ENCODE measurements at places on chromosomes 3 and 15. TPM values are rescaled to one million over a fixed set of nuclear protein-coding genes. Genes with fewer than 3 reads are reported as not detected.
A peak's percentile ranks its signal among the peaks of the same experiment; 100 is the strongest.

DNA sequence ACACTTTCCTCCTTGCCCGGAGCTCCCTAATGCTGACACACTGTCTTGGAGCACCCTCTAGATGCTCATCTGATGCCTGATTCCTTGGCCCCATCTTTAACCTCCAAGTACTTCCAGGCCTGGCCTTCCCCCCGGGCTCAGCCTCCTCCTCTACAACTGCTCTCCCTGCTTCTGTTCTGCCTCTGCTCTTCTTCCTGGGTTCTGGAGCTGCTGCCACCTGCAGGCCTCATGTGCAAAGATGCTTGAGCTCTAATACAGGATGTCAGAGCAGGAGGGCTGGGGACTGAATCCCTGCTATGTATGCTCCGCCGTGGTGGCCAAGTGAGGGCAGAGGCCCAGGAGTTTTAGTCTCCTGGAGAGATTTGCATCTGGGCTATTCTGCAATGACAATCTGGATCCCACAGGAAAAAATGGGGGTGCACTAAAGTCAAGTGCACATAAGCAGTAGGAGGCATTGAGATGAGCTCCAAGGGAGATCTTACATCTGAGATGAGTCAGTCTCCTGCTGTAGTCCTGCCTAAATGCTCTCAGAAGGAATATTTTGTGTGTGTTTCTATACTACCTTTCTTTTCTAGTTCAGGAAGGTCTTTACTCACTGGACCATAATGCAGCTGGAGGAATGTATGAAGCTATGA, 296.3 kb downstream of the UACA start:
- peak; percentile 66 for DNase-seq

DNA sequence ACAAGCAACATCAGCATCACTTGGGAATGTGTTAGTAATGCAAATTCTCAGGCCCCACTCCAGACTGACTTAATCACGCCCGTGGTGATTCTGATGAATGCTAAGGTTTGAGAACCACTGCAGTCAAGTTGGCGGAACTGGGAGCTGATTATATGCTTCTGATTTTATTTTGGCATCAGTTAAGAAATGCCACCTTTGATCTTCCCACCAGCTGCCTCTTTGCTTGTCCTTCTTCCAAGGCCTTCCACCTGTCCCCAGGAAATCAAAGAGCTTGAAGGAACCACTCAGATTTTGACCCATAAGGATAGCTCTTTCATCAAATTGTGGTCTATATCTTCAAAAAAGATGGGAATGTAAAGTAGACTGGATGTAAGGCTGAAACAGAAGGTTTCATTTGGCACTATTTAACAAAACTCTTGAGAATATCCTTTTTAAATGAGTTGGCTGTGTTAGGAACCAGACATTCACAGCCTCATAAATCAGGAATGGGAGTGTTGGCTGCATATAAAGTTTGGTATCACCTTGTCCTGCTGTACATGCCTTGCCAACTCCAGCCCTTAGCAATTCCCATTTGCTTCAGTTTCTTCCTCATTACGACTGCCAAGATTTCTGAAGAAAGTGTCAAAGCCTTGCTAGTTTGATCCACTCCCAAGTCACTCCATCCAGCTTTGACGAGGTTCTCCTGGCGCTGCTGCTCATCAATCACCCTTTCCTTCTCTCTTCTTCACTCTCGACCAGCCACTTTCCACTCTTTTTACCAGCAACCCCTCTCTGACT, 125.8 kb upstream of the NPHP3 start:
- DNase-seq: no peak

DNA sequence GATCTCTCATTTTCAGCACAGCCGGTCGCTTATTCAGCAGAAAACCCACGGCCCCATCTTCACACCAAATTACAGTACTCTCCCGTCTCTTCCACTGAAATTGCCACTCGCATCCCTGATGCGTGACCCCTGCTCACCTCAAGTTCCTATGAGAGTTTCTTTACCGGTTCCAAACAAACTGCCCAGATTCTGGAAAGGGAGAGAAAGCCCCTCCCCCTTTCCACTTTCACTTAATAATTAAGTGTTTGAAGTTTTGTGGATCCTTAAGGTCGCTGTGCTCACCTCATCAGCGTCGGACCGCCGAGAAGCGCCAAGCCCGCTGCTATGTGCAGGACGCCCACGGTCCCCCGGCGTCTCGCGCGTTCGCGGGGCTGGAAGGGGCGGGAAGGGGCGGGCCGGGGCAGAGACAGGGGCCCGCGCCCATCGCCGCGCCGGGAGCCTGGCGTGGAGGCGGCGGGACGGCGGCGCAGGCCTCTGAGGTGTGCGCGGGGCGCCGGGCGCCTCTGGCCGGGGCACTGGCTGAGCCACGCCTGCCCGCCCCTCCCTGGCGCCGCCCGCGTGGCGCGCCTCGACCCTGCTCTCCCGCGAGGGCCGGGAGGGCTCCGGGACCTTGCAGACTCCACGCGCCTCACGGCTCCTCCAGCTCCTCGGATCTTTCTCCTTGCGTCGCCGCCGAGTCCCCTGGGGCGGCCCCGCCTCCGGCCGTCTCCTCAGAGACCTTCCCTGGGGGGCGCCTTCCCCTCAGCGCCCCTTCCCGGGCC, at the start of gene GPR156:
TSS of gene GPR156 (minus strand) at position 476 of the 761 bp plus-strand sequence. CDS start 41,124 bp downstream, outside the sequence.
- DNase-seq: no peak

- no peak for DNase-seq
Observed at GRCh38 chr15:75732177-75732808, 19.6 kb upstream of the CSPG4 start.

DNA sequence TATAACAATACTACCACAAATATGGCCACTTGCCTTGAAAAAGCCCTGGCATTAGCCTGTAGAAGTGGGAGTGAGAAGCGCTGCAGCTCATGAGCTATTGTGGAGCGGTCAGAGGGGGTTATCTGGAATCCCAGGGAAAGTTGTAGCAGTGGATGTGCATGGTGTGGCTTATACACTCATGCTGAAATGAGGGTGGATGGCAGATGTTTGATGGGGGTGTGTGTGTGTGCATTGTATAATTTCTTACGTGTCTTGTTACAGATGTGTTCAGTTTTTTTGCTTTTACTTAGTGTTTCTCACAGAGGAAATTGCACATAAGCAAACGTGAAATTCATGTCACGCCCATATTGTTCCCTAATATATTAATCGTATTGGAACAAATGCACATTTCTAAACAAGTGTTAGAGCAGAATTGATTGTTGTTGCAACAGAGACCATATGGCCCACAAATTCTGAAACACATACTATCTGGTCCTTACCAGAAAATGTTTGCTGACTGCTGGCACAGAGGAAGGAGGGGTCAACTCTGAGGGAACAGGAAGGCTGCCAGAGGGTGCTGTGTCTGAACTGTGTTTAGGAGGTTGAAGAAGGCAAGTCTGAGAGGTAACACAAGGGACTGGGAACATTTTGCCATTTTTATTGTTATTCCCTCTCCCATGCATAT, 200.0 kb upstream of the CFAP20DC start:
- DNase-seq: no peak

GRCh38 chr3:4822568-4822967, 156.7 kb upstream of the BHLHE40 start:
- no peak for DNase-seq

DNA sequence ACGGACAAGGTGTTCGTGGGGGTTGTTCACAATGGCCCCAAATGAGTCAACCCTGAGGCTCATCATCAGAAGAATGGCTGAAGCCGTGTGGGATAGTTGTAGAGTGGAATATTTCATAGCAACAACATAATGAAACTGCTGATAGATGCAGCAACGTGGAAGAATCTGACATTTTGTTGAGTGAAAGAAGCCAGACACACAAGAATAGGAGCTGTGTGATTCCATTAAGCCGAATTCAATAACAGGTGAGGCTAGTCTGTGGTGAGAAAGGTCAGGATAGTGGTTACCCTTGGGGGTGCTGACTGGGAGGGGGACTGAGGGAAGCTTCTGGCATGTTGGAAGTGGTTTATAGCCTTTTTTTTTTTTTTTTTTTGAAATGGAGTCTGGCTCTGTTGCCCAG, 144.0 kb downstream of the SMAD6 start:
- no peak for DNase-seq

DNA sequence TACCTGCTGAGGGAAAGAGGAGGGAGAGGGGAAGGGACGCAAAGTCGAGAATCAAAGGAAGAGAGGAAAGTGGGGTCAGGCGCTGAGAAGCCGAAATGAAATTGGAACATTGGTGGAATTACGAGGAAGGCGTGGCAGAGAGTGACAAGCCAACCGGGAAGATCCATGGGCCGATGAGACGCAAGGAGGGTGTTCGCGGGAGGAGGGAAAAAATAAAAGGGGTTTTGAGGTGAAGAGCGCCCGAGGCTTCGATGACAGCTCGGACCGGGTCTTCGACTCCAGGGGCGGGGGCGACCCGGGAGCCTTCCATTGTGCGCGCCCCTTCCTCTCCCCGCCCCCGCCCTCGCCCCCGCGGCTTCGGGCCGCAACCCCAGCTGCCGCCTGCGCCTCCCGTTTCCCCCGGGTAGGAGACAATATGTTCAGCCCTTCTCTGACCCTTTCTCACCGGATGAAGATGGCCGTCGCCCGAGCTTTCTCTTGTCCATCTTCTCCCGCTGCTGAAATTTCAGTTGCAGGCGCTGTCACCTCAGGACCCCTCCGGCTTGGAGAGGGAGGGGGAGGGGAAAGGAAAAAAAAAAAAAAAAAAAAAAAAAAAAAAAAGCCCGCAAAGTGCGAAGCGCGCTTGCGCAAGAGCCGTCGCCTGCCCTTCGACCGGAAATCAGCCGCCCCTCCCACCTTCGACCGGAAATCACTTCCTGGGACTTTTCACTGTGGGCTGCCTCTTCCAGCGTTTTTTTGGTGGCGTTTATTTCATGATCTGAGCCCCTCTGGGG, at the start of gene SENP7:
TSS of gene SENP7 (minus strand) at position 567 of the 773 bp plus-strand sequence. CDS start at position 485, 82 bp downstream.
- peak; percentile 77 for DNase-seq

DNA sequence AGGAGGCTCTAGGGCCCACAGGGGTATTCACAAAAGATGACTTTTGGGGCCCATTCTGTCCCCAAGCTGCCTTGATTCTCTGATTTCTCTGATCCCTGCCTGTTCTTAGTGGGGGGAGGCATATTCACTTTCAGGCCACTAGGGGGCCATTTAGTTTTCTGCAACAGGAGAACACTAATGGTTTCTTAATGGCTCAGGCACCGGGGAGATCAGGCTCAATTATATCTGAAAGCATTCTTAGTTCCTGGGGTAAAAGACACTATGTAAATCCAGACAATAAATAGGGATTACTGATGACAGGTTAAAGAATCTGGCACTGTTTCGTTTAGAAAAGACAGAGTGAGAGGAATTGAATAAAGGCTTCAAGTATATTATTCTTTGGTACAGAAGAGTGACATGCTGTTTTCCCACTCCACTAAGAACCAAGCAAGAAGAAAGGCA, 2.5 kb upstream of the INAFM2 start:
- peak; percentile 48 for DNase-seq

GRCh38 chr3:77191640-77192039, 151.7 kb downstream of the ROBO2 start:
- no peak for DNase-seq

The ETV5 gene
- 56.7 TPM for total RNA-seq

All from H4 (cell line).